GDM1 (cell line): ENCODE measurements at places on chromosomes 16 and 17.
A peak's percentile ranks its signal among the peaks of the same experiment; 100 is the strongest.

GRCh38 chr17:70535986-70536385 is 366.7 kb downstream of the KCNJ2 start:
- DNase-seq = no peak

- DNase-seq = no peak
Observed at GRCh38 chr16:87044032-87044382, 273.2 kb downstream of the C16orf95 start.

DNA sequence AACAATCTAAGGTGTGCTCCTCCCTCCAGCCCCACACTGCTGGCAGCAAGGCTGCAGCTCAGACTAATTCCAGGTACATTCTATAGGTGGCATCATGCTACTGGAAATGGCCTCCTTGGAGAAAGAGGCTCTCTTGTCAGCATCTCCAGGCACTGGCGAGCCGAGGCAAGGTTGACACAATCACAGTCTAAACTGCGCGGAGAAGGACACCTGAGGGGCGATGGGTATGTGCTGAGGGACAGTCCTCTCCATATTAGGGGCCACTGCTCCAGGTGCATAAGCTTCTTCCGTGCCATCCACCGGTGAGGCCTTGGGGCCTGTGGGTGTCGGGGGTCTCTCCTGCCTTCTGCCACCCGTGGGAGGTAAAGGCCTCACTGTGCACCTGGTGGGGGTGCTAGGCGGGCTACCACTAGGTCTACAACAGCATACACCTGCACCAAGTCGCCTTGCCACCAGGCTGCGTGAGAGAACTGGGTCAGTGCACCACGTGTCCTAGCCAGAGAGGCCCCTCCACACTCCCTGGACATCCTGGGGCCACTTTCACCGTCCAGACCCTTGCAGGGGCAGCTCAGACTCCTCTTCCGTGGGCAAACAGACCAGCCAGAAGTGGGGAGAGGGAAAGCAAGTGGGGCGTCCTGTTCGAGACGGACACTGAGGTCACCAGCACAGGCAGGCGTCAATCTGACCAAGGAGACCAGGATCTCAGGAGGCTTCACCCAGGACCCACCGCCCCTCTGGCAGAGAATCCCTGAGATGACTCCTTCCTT is 12.1 kb upstream of the CBX8 start:
- DNase-seq = peak; percentile 24

DNA sequence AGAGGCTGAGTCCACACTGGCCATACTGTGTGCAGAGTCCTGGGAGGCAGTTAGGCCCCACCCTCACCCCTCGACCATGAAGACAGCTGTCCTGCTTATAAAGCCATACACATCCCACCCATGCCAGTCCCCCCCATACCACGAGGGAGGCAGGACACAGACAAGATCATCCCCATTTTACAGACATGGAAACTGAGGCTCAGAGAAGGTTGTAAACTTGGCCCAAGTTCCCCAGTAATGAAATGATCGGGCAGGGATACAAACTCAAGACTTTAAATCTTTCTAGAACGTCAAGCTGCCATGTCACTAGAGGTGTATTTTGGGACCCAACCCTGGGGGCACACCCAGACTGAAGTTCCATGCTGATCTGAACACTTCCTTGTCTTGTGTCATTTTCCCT is 16.5 kb downstream of the HID1 start:
- DNase-seq = no peak

- no peak for DNase-seq
Observed at GRCh38 chr17:2267354-2267753, 36.2 kb downstream of the SMG6 start.
